Breast epithelium (tissue), 4 donors: ENCODE measurements at places on chromosomes 3 and 15. TPM values are rescaled to one million over a fixed set of nuclear protein-coding genes. Genes with fewer than 3 reads are reported as not detected.

MKRN3 gene
- total RNA-seq: not detected

GRCh38 chr15:54638666-54639065 is 558.1 kb downstream of the RSL24D1 start:
- H3K27me3 ChIP-seq: no peaks in the 10 kb centered on the region
- no peak for DNase-seq
- no peaks in the 10 kb centered on the region for H3K36me3 ChIP-seq
- H3K4me1 ChIP-seq: no peaks in the 10 kb centered on the region

DAPK2 gene
- 37.3 TPM for total RNA-seq

DNA sequence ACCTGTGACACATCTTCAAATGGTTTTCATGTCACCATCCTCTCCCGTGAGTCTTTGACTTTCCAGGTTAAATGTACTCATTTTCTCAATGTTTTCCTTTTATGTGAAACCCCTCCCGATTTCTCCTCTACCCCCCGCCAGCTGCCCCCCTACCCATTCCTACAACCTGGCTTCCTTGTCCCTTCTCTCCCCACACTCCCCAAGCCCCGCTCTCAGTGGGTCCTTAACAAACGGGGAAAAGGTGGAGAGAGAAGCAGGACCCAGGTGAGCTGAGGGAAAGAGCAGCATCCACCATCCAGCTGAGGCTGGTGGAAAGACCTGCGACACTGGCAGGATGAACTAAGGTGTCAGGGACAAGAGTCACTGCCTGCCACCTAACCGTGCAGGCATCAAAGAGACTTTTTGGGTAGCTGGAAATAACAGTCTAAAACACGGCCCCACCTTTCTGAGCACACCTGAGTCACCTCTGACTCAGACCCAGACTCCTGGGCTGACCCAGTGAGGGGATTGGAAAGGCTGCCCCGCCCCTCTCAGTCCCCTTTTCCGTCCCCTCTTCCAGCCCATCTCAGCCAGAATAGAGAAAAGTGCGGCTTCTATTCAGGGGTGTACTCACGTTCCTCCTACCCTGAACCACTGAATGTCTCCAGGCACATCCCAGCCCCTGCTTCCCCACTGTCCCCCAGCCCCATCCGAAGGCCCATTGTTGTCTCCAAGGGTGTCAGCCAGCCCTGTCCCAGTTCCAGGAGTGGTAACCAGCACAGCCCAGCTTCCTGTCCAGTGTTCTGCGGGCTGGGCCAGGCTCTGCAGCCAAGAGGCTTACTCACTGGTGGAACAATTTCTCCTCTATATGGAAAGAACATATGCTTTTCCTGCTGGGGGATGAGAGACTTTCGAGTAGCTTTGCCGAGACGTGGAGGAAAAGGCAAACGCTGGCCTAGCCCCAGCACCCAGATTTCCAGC is 20.4 kb downstream of the ISG20 start:
- H3K36me3 ChIP-seq: no peaks in the 10 kb centered on the region
- DNase-seq: no peak
- H3K27me3 ChIP-seq: no peaks in the 10 kb centered on the region
- H3K4me1 ChIP-seq: no peaks in the 10 kb centered on the region
- H3K4me3 ChIP-seq: no peak overlapping the region

GRCh38 chr3:179100652-179101051 is 29.0 kb upstream of the ZMAT3 start:
- no peaks in the 10 kb centered on the region for H3K36me3 ChIP-seq
- H3K27me3 ChIP-seq: no peaks in the 10 kb centered on the region
- no peak overlapping the region for H3K4me3 ChIP-seq
- no peak for DNase-seq
- no peak overlapping the region for H3K27ac ChIP-seq
- no peaks in the 10 kb centered on the region for H3K4me1 ChIP-seq

LRTM1 gene
- total RNA-seq: not detected

GRCh38 chr3:44982817-44983216 is 6.8 kb downstream of the EXOSC7 start:
- H3K4me1 ChIP-seq: peaks cover 12% of the 10 kb centered on the region
- no peak overlapping the region for H3K4me3 ChIP-seq
- no peak for DNase-seq
- peak overlapping the region; percentile 79 for H3K27ac ChIP-seq
- H3K27me3 ChIP-seq: no peaks in the 10 kb centered on the region
- no peaks in the 10 kb centered on the region for H3K36me3 ChIP-seq

C3orf85 gene
- total RNA-seq: not detected

DNA sequence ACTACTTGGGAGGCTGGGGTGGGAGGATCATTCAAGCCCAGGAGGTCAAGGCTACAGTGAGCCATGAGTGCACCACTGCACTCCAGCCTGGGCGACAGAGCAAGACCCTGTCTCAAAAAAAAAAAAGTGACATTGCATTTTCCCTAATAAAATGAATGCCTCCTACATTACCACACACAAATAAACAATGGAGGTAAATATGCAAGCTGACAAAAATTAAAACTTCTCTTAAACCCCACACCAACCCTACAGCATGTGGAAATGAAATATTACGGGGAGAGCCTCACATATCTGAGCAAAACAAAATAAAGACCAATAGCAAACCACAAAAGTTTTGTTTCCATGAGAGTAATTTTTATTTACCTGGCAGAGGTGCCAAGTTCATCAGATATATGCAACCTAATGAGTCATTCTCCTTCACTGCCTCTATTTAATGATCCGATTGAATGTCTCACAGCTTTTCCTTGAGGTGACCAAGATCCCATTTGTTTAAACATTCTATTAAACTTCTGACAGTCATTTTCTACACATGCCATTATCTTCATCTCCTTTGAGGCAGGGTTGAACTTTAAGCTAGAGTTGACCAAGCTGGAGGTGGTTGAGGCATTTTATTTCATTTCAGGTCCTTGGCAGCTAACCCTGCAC is 9.4 kb upstream of the CAV3 start:
- DNase-seq: no peak
- no peaks in the 10 kb centered on the region for H3K36me3 ChIP-seq
- no peak overlapping the region for H3K4me3 ChIP-seq
- no peak overlapping the region for H3K27ac ChIP-seq

DNA sequence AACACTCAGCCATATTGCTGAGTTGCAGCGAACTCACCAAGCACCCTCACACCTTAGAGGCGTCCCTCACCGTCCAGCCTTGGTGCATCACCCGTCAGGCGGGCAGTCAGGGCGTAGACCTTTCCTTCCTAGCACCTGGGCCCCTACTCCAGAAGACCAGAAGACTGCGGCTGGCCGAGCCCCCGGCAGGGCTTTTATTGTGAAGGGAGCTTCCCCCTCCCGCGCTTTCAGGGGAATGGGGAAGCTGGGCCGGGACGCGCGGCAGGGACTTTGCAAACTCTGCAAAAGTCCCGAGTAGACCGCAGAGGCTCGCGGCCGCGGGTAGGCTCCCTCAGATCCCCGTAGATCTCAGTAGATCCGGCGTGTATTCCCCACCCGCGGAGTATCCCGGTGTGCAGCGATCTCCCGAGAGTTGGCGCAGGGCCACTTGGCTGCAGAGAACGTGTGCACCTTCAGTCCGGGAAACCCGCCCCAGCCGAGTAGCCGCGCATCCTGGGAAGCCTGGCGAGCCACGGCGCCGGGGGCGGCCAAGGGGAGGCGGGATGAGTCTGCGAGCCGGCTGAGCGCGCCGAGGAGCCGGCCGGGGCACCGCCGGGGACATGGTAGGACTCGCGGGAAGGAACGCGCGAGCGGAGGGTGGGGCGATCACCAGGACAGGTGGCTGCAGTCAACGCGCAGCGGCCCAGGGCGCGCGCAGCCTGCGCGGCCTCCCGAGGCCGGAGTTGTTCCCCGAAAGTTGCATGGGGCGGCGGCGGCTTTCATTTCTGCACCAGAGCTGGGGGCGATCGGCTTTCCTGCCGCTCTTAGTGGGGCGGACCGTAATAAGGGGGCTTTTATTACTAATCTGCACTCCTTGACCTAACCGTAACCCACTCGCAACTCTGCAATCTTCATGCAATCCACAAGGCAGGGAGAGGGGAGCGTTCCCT is at the start of gene GASK1A:
Gene GASK1A (plus strand): TSS at position 268 of the 929 bp plus-strand sequence. CDS start 332 bp downstream, at position 600.
- peak within 1 kb of the TSS; percentile 67 for H3K4me3 ChIP-seq
- no peaks in the 10 kb centered on the region for H3K27me3 ChIP-seq
- H3K4me1 ChIP-seq: no peaks in the 10 kb centered on the region
- no peaks in the 10 kb centered on the region for H3K36me3 ChIP-seq
- no peak within 1 kb of the TSS for H3K27ac ChIP-seq
- no peak for DNase-seq

DNA sequence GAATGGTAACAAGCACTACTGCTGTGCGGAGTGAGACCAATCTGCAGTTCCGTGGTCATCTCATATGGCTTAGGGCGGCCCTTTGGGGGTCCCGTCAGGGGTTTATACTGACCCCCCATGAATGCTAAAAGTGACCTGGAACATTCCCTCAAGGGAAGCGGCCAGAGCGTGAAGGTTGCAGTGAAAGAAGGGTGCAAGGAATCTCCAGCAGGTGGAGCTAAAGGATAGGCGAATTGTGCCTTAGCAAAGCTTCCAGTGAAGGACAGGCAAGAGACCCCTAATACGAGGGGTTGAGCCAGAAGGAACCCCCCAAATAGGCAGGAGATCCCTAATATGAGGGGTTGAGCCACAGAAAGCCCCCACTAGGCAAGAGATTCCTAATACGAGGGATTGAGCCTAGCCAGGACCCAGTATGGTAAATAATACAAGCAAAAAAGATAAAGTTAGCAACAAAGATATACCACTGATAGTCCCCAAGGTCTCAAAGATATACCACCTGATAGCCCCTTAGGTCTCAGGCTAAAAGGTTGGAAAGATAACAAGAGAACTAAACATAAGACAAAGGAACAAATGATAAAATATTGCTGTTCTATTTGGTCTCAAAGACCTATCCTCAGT is 32.8 kb downstream of the ZNF589 start:
- DNase-seq: no peak
- H3K27ac ChIP-seq: no peak overlapping the region
- peaks cover 6% of the 10 kb centered on the region for H3K4me1 ChIP-seq

PLA1A gene
- 0.59 TPM for total RNA-seq

- no peak overlapping the region for H3K27ac ChIP-seq
- no peaks in the 10 kb centered on the region for H3K4me1 ChIP-seq
- no peaks in the 10 kb centered on the region for H3K27me3 ChIP-seq
- no peak for DNase-seq
- no peak overlapping the region for H3K4me3 ChIP-seq
Measured at GRCh38 chr15:38620098-38620497, 55.5 kb upstream of the RASGRP1 start.

GRCh38 chr3:52494886-52495495 is at the start of gene STAB1:
TSS of gene STAB1 (plus strand) at chr3:52495338. CDS start at chr3:52495414, 76 bp downstream.
- H3K27ac ChIP-seq: peak within 1 kb of the TSS; percentile 85
- H3K27me3 ChIP-seq: no peaks in the 10 kb centered on the region
- H3K4me1 ChIP-seq: no peaks in the 10 kb centered on the region
- peak within 1 kb of the TSS; percentile 60 for H3K4me3 ChIP-seq

- H3K27me3 ChIP-seq: no peaks in the 10 kb centered on the region
- DNase-seq: no peak
Measured at GRCh38 chr3:23547905-23548650, 257.7 kb upstream of the UBE2E1 start.

IGSF10 gene
- 15.5 TPM for total RNA-seq

GRCh38 chr3:179526989-179527391 is 35.7 kb upstream of the ACTL6A start:
- no peaks in the 10 kb centered on the region for H3K4me1 ChIP-seq
- peak overlapping the region; percentile 1 for H3K4me3 ChIP-seq
- H3K27me3 ChIP-seq: no peaks in the 10 kb centered on the region
- no peaks in the 10 kb centered on the region for H3K36me3 ChIP-seq
- no peak for DNase-seq

PLCL2 gene
- 21.9 TPM for total RNA-seq
